ENCODE measurements at places on chromosomes 7 and 10.

GRCh38 chr10:24462291-24462813 lies 253.4 kb downstream of the KIAA1217 start:
- DNase-seq: no peak

DNA sequence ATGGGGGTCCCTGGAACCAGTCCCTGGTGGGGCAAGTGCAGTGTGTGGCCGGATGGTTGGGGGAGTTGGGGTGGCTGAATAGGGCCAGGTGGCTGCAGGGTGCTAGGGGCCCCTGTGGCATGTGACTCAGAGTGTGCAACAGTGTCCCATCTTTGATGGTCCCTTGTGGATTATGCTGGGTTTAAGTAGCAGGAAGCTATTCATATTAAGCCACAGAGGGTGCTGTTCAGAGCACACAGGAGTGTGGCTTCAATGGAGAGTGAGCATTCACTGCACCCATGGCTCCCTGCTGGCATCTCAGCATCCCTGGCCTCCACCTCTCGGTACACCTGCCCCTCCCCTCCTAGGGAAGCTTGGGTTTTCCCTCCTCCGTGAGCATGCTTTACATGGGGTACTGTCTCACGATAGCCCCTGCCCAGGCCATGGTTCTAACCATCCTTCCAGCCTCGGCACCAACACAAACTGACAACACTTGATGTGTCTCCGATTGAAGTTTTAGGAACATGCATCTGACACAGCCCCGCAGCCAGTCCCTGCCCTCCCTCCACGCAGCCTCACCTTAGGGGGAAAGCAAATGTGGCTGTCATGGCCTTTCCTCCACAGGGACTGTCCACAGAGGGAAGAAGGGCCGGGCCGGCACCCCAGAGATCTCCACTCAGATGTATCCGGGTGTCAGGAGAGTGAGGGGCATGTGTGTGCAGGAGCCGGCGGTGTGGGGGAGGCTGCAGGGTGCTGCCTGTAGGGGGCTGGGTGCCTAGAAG lies 30.4 kb upstream of the PPIF start:
- no peak for DNase-seq

- no peak for DNase-seq
Measured at GRCh38 chr10:76675561-76675950, 962.1 kb downstream of the KCNMA1 start.

DNA sequence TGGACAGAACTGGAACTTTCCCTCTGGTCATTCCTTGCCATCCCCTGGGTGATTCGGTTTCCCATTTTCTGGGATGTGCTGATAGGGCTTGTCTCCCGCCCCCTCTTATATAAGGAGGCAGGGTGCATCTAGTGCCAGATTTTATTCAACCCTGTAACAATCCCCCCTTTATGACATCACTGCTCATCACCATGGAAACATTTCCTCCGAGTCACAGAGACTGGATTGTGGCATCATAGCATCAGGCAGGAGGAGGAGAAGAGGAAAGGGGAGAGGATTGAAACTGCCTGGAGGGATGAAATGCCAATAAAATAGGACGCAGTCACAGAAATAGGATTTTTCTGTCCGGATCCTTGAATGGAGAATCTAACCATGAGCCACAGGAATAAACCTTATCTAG lies 25.0 kb downstream of the SORCS3 start:
- DNase-seq: no peak

DNA sequence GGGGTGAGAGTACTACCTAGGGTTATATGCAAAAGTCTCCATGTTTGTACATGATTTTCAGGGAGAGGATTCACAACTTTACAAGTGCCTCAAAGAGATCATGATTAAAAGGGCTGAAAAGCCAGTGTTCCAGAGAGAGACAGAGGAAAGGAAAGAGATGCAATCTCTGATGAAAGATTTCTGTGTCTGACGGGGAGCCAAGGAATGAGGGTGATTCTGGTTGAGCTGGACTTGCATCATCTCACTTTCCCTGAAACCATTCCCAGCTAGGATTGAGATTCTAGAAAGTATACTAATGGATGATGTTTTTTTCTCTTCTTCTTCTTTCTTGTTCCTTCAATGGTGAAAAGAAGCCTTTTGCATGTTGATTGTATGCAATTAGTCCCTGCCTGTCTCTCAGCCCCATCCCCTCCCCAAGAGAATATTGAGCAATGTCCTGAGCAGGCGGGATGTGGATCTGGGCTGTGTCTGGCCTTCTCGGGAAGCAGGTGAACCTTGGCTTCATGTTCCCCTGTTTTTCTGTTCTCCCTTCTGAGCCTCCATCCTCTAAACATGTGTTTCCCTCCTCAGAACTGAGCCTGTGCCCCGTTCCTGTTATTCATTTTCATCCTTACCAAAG lies 186.1 kb downstream of the ZNF365 start:
- DNase-seq: no peak

- DNase-seq: no peak
Measured at GRCh38 chr10:132971448-132972148, 29.2 kb upstream of the CFAP46 start.

DNA sequence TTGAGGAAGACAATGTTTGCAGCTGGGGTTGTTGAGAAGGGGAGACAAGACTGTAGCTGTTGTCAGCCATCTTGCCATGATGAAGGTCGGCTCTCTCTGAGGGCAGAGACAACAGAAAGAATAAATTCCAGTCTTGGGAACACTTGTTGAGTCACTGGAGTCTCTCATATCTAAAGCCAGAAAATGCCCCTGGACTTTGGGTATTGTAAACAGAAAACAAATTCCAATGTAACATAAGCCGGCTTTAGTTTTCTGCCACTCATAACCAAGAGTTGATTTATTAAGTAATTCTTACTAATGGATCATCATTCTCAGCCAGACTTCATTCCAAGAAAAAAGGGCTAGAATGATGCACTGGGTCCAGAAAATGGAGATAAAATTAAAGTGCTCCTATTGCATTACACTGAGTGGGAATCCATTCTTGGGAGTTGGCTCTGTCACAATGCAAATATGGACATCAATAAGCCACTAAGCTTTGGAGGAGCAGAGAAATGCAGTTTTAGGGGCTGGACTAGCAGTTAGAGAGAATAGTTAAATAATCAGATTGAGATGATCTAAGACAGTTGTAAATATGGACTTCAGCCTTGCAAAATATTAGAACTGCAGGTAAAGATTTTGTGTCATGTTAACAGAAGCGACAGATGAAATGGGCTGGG lies 78.9 kb downstream of the ADAM12 start:
- DNase-seq: no peak

- no peak for DNase-seq
Measured at GRCh38 chr7:102942181-102942866, 29.5 kb downstream of the LRRC17 start.

GRCh38 chr10:47104151-47104605 lies 192.9 kb downstream of the PTPN20 start:
- DNase-seq: no peak

GRCh38 chr10:93254180-93254853 lies 180.6 kb downstream of the CYP26A1 start:
- DNase-seq: no peak

- DNase-seq: no peak
Measured at GRCh38 chr10:24251547-24251946, 42.6 kb downstream of the KIAA1217 start.

- no peak for DNase-seq
Measured at GRCh38 chr10:128084364-128084763, 41.9 kb downstream of the MKI67 start.

DNA sequence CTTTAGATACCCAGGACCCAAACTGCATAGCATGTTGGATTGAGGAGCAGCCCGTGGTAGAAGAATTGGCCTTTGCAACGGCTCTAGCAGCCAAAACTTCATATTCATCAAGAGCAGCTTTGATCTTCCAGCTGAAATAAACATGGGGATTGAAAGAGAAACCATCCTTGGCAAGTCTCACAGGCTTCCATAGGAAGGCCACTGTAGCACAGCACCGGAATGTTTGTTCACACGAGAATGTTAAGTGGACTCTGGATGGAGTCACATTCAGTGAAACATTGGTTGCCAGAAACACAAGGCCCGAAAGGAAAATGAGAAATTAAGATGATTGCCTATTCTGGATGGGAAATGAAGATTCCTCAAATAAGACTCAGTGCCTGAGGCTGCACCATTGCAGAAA lies 97.4 kb downstream of the RAB18 start:
- no peak for DNase-seq

- no peak for DNase-seq
Measured at GRCh38 chr7:157501581-157501980, 164.8 kb downstream of the DNAJB6 start.

- DNase-seq: no peak
Measured at GRCh38 chr10:91587710-91588638, 44.9 kb downstream of the PPP1R3C start.

- no peak for DNase-seq
Measured at GRCh38 chr7:140734096-140734495, 37.6 kb downstream of the NDUFB2 start.

- DNase-seq: no peak
Measured at GRCh38 chr7:47572939-47573757, 8.8 kb downstream of the TNS3 start.

All from cerebellar nuclear complex (tissue), 1 donor.